CD4-positive, alpha-beta T cell treated with Interferon gamma for 1 hour (primary cell): ENCODE measurements at places on chromosomes 5 and 9.

- DNase-seq, result no peak
Observed at GRCh38 chr9:95588724-95589588, 72.2 kb upstream of the PTCH1 start.

DNA sequence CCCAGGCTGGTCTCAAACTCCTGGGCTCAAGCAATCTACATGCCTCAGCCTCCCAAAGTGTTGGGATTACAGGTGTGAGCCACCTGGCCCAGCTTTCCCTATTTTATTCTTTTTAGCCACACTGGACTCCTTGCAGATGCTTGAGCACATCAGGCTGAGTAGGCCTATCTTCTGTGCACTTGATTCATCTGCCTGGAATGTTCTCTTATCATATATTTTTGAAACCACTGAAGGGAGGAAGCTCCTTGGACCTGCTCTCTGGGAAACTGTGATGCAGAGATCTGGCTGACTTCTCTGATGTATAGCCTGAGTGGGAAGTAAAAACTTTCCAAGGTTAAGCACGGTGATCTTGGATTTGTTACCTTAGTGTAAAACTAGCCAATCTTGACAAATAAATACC is 6.5 kb upstream of the MAT2B start:
- no peak for DNase-seq

GRCh38 chr9:8362250-8362649 is 562.7 kb upstream of the DMAC1 start:
- DNase-seq, result no peak

DNA sequence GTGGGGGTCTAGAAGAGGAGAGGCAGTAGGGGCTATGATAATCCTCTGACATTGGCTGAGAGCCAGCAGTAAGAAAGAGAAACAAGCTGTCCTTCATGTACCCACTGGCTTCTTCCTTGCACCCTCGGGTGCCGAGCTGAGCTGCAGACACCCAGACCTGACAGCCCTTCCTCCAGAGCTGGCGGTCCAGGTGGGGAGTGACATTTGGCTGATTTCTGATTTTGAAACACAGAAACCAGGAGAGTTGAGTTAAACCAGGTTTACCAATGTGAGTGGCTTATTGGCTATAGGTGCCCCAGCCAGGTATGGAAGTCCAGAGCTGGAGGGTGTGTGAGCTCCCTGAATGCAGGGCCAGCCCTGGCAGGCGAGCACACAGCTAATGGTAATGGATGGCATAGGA is 59.2 kb downstream of the GADD45G start:
- DNase-seq, result no peak

DNA sequence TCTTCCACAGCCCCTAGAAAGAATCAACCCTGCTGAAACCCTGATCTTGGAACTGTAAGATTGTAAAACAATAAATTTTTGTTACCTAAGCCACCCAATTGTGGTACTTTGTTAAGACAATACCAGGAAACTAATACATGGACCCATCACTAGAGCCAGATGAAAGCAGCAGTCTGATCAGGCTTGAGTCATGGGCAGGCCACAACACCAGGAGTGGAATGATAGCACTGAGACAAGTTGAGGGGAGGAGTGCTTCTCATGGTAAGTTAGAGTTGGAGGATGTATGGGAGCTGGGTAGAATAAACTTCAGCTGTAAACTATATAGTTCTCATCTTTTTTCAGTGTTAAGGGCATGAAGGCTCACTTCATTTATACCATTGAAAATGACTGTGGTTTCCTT is 164.4 kb upstream of the OR13F1 start:
- no peak for DNase-seq

DNA sequence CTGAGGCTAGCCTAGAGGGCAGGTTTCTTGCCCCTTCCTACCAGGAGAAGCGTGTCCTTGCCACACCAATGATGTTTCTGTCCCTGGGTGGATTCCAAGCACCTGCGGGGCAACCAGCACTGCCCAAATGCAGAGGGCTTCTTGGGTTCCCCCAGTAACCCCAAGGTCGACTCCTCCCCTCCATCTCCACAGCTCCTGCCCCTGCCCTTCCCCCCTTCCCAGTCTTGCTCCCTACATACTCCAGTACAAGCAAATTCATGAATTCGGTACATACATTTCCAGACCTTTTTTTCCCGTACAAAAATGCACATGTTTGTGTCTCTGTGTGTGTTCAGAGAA is 12.8 kb upstream of the JADE2 start:
- DNase-seq, result no peak

- DNase-seq, result no peak
Observed at GRCh38 chr9:121529237-121529987, 29.8 kb upstream of the GGTA1 start.

DNA sequence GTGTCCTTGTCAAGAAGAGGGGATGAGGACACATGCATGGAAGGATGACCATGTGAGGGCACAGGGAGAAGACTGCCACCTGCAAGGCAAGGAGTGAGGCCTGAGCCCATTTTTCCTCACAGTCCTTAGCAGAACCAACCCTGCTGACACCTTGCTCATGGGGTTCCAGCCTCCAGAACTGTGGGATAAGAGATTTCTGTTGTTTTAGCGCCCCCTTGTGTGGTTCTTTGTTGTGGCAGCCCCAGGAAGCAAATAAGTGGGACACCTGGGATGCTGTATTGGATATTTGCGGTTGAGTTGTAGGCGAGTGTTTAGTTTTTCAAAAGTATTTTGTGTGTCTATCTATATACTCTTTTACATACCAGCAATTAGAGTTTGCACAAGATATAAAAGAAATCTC is 206.4 kb downstream of the NXNL2 start:
- no peak for DNase-seq

GRCh38 chr5:82635561-82636288 is 357.6 kb upstream of the RPS23 start:
- DNase-seq, result no peak

DNA sequence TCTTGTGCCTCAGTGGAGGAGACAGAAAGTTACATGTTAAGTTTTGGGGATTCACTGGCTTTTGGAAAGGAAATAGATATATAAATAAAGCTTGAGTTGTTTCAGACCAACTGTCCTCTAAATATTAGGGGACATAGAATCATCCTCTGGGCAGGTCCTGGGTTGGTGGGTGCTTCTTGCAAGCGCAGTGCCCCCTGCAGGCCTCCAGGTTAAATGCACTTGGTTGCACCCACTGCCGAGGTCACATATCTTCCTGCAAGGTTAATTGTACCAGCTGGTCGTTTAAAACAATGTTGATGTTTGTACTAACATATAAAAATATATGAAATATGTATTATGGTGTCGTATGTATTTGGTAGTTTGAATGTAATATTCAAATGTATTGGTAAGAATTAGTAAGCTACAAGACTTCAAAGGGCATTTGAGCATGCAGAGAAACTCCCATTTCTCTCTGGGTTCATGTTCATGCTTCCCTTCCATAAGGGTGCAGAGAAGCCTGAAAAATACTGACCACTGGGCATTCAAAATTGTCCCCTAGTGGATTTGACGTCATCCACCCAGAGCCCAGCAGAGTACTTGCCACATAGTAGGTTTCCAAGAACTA is 87.0 kb downstream of the ZNF618 start:
- DNase-seq, result peak; percentile 13

- DNase-seq, result no peak
Observed at GRCh38 chr5:99945478-99946442, 589.4 kb upstream of the FAM174A start.

DNA sequence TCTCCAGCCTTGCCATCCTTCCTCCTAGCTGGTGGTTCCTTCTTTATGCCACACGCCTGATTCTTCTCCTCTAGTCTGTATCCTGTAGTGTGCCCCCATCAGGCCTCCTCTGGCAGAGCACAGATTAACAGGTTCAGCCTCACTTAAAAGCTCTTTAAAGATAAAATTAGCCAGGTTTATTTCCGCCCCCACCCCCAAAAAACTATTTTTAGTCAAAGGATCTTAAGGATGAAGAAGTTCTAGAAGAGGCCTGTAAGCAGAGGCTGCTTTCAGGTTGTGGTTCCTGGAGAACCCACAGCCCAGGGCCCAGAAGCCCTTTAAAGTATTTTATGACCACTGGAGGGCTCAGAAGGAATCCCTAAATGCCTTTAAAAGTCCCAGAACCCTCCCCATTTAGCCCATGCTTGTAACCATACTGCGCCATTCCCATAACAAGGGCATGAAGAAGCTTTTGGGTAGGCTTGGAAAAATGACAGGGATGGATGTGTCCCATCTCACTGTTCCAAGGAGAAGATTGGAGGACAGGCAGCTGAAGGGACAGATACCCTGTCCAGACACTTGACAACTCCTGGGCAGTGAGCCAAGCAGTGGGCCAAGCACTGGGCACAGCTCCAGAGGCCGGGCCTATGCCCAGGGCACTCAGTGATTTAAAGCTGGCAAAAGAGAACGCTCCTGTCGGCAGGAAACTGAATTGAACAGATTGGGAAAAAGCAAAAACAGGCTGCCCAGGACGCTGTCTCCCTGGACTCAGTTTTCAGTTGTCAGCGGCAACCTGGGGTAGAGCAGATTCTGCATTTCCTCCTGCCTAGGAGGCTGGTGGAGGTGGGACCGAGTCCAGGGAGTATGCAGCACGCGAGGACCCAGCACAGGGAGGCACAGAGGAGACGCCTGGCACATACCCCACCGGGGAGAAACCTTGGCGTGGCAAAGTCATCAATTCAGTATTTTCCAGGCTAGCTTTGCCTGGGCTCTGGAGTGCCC is 106.3 kb upstream of the SSBP2 start:
- DNase-seq, result no peak

GRCh38 chr9:135000647-135001245 is 83.0 kb upstream of the FCN1 start:
- no peak for DNase-seq

DNA sequence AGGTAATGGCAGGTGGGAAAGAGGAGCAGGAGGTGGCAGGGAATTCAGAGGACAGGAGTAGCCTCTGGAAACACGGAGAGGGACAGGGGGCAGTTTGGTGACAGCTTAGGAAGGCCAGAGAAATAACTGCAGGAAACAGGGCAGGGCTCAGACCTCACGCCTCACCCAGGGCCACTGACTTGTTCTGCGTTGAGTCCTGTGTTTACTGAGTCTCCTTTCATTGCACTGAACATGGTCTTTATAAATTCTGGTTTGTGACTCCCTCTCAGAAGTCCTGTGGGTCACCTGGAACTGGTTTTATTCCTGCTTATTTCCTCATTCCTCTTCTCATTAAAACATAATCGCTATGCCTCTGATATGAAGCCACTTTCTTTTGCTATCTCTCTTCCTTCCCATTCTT is 55.2 kb upstream of the ZNF622 start:
- no peak for DNase-seq

- no peak for DNase-seq
Observed at GRCh38 chr5:138177941-138178515, 402 bp downstream of the BRD8 start.

GRCh38 chr5:95915999-95916686 is 45.5 kb downstream of the ELL2 start:
- no peak for DNase-seq

DNA sequence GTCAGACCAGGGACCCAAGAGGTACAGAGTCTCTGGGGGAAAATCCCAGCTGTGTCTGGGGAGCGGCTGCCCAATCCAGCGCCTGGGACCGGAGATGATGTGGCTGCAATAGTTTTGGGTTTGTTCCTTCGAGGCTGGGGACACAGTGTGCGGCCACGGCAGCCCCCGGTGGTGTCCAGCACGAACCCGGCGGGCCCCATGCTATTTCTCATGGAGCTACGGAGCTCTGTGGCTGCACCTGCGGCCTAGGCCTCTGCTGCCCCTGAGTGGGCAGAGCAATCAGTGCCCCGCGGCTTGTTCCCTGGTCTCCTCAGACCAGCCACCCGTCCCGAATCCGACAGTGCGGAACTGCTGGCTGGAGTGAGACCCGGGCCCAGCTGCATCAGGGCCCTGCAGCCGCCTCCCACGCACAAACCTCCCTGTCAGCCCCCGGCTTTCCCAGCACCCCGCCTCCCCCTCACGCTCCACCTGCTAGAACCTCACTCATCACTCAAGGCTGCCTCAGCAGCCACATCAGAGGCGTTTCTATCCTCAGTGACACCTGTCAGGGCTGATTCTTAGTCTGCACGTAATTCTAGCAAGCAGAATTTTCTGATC is 29.0 kb downstream of the SARDH start:
- peak; percentile 68 for DNase-seq

DNA sequence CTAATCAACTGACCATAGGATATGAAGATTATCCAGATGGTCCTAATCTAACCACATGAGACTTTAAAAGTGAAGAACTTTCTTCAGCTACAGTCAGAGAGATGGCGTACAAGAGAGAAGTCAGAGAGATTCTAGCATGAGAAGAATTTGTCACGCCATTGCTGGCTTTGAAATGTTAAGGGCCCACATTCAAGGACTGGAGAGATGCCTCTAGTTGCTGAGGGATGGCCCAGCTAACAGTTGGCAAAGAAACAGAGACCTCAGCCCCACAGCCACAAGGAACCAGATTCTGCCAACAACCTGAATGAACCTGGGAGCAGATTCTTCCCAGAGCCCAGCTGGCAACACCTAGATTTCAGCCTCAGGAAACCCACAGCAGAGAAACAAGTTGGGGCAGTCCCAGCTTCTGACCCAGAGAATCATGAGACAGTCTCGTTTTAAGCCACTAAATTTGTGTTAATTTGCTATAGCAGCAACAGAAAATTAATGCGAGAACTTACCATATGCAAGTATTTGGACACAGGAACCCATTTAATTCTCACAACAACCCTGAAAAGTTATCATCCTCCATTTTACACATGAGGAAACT is 132.0 kb downstream of the MLLT3 start:
- DNase-seq, result no peak

DNA sequence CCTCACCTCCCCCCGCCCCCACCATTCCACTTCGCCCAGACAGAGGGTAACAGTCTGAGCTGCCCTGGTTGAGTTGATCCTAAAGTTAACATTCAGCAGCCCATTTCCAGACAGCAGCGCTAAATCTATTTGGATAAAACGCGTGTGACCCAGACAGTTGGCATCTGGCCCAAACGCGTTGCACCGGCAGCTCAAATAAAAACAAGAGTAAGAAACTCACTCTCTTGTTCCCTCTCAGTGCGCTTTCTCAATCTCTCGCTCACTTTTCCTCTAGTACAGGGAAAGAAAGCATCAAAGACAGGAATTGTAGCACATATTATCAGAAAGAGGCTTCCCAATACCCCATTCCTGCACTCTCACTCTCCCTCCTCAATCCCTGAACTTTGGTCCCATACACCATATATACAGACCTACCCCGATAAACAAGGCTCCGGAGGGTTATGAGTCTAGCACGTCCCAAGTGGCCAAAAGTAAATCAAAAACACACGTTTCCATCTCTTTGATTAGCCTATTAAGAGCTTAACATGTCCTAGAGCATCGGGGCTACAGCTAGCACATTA is 1.3 kb downstream of the ADAMTS6 start:
- DNase-seq, result no peak

GRCh38 chr5:76947082-76947503 is 5.8 kb upstream of the CRHBP start:
- DNase-seq, result no peak

GRCh38 chr9:494764-495163 is 280.1 kb downstream of the DOCK8 start:
- no peak for DNase-seq

GRCh38 chr5:151382576-151382975 is 35.2 kb upstream of the SLC36A2 start:
- DNase-seq, result no peak

GRCh38 chr9:84123648-84124406 is 143.2 kb downstream of the RMI1 start:
- DNase-seq, result no peak
